ENCODE measurements at places on chromosomes 2 and 18. TPM values are rescaled to one million over a fixed set of nuclear protein-coding genes. Genes with fewer than 3 reads are reported as not detected.

Gene DLX2
- not detected for total RNA-seq

Gene CD226
- 113 TPM for total RNA-seq

Gene TMEM200C
- total RNA-seq: not detected

Gene SCN3A
- not detected for total RNA-seq

Gene FAM110C
- 0.22 TPM for total RNA-seq

Gene NCKAP5
- not detected for total RNA-seq

Gene CTAGE1
- total RNA-seq: not detected

DNA sequence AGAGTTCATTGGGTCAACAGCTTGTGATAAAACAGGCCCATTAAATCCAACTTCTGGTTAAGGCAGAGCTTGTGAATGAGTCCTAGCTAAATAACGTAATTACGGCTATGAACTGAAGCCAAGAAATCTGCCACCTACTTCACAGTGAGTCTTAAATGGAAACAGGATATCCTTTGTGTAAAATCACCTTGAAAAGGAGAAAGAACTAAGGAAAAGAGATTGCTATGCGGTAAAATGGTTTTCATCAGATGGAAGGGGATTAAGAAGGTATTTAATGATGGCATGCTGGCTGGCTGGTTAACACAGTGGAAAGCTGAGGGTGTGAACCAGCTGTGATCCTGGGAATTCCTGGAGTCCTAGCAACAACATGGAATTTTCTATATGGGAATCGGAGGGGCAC is 156.6 kb downstream of the DOK6 start:
- DNase-seq: no peak

DNA sequence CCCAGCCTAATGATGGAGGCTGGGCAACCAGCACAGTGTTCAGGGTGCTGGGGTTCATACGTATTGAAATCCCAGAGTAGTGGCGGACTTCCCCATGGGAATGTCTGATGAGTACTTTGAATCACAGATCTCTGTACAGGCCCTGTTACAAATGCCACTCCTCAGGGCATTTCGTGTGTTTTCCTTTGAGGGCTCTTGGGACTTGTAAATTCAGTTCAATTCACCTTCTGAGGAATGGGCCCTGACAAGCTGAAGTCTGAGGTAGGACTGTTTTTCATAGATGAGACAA is 288 bp upstream of the RDH14 start:
- DNase-seq: no peak

- no peak for DNase-seq
Observed at GRCh38 chr2:172340394-172340793, 87.0 kb upstream of the ITGA6 start.

DNA sequence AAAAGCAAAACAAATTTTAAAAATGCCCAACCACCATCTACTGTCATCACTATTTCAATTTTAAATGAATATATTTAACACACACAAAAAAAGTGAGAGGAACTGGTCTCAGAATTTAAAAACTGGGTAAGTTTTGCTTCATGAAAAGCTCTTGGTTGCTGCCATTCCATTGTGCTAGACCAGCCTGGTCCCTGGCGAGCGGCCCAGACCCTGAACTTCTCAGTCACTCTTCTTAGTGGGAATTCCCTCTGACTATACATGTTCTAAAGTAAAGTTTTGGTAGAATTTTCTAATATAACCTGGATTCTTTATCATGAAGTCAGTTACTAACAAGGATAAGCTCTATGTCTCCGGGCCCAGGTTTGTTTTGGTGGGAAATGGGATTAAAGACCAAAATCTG is 34.8 kb upstream of the TMEM177 start:
- no peak for DNase-seq

GRCh38 chr2:27890924-27891672 is 569 bp downstream of the BABAM2 start:
- DNase-seq: peak; percentile 93

GRCh38 chr2:145909766-145910165 is 1389.8 kb upstream of the ZEB2 start:
- no peak for DNase-seq

- no peak for DNase-seq
Observed at GRCh38 chr18:79794846-79795245, 2.9 kb upstream of the KCNG2 start.

- DNase-seq: peak; percentile 11
Observed at GRCh38 chr2:121897335-121897970, 142.0 kb downstream of the TSN start.

- DNase-seq: no peak
Observed at GRCh38 chr2:233285921-233286320, 21.7 kb upstream of the SAG start.

DNA sequence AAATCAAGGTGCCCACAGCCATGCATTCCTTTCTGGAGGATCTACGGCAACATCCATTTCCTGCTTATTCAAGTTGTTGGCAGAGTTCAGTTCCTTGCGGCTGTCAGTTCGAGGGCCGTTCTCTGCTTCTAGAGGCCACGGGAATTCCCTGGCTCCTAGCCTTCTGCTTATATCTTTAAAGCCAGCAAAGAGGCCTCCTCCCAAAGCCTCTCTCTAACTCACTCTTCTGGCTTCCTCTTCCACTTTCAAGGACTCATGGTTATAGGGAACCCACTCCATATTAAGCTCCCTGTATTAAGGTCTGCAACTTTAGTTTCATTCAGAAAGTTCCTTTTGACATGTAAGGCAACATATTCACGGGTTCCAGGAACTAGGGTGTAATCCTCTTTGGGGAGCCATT is 150.1 kb upstream of the RMP24 start:
- DNase-seq: no peak

- DNase-seq: no peak
Observed at GRCh38 chr18:50460716-50461115, 85.9 kb downstream of the SKA1 start.

GRCh38 chr2:207833251-207833751 is 63.6 kb upstream of the FZD5 start:
- DNase-seq: no peak

- no peak for DNase-seq
Observed at GRCh38 chr2:64604155-64604554, 49.6 kb downstream of the SERTAD2 start.

- DNase-seq: no peak
Observed at GRCh38 chr18:50186385-50186784, 8.6 kb downstream of the MYO5B start.

DNA sequence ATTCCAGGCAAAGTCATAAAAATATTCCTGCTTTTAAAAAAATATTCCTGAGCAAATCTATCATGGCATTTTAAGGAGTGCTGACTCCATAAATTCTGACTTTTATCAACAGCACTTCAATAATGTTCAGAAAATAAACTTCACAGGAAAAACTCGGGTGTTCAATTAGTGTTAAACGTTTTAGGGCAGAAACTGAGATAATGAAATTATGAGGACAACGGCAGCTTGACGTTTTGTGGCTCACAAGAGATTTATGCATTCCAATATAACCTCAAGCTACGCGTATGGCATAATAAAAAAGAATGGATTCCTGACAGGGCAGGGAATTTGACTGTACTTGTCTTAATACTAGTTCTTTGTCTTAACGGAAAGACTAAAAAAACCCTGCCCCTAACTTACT is 133.2 kb downstream of the ICOS start:
- no peak for DNase-seq

DNA sequence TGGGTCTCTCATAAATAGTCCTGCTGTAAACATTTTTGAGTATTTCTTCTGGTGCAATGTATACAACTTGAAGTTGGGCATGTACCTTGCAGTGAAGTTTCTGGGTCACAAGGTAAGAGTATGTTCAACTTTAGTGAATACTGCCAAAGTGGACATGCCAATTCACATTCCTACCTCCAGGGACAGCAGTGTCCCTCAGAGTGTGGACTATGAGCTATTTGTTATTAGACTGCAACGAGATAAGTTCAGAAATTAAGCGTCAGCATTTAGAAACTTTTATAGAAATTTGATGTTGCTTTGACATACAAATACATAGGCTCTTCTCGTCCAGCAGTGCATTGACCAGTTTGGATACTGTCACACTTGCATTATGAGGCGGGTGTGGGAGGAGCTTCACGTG is 7.2 kb upstream of the ACKR3 start:
- no peak for DNase-seq

DNA sequence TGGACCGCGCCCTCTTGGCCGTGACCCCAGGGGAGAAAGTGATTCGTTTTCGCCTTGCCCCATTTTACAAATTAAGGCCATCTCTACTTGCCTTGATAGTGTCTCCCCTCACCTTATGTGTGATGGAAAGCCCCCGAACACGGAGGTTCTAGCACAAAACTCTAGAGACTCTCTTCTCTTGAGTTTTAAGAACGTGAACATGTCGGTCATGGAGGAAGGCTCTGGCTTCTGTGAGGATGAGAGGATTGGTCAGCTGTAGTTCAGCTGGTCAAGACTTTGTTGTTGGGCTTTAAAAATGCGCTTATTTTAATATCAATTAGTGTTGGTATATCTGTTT is 828 bp downstream of the DYNC1I2 start:
- DNase-seq: no peak

DNA sequence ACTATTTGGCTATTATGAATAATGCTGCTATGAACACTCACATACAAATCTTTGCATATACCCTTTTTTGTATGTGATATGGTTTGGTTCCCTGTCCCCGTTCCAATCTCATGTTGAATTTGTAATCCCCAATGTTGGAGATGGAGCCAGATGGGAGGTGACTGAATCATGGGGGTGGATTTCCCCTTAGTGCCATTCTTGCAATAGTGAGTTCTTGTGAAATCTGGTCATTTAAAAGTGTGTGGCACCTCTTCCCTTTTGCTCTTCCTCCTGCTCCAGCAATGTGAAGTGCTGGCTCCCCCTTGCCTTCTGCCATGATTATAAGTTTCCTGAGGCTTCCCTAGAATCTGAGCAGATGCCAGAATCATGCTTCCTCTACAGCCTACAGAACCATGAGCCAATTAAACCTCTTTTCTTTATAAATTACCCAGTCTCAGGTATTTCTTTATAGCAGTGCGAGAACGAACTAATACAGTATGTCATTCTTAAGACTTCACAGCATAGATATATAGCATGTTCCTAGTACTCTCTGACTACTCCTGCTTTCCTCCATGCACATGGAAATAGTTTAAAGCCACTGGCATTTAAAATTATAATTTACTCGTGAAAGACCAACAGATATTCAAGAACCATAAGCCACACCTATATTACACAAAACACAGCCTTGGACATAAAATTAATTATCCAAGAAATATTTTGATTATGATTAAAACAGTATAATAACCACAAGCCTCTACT is 75.2 kb downstream of the COBLL1 start:
- DNase-seq: no peak

DNA sequence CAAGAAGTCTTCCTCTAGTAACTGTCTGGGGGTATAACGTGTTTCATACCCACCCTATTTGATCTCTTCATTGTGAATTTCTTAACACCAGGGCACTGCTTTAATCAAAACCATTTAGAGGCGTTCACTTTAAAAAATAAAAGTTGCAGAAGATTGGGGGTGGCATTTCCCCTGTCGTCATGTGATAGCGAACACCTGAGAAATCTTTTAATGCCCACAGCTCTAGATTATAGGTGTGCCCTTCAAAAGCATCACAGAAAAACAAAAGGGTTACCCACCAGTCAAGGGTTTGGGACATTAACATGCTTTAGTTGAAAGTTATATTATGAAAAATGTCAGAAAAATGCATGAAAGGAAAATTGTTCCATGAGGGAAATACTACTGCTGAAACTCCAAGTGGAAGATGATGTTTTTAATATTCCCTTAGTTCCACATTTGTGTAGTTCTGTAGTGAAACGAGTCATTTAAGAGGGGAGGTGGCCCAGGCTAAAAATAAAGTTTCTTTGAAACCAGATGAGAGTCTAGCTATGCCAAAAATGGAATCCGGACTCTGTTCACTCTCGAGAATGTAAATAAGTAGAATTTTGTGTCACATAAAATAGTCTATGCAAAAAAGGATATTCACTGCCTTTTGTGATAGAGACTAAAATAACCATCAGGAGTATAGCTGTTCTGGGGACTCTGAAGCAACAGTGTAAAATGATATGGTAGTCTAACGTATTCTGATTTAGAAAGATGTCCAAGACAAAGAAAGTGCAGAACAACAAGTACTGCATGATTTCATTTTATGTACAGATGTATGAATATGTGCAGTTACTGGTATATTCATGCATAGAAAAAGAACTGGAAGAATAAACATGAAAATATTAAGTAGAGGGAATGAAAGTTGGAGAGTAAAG is 95.3 kb downstream of the TMEM247 start:
- DNase-seq: no peak

DNA sequence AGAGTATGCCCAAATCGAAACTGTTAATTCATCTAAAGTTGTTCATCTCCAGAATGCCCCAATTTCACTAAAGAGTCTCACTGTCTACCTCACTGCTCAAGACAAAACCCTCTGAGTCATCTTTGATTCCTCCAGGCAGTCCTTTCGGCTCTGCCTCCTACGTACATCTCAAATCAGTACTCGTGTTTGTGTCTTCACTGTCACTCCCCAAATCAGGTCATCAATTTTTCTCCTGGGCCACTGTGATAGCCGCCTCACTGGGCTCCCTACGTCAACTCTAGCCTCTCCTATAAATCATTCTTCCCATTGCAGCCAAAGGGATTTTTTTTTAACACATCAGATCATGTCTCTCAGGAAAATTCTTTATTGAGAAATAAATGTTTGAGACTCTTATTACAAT is 42.1 kb upstream of the TTC39C start:
- no peak for DNase-seq

DNA sequence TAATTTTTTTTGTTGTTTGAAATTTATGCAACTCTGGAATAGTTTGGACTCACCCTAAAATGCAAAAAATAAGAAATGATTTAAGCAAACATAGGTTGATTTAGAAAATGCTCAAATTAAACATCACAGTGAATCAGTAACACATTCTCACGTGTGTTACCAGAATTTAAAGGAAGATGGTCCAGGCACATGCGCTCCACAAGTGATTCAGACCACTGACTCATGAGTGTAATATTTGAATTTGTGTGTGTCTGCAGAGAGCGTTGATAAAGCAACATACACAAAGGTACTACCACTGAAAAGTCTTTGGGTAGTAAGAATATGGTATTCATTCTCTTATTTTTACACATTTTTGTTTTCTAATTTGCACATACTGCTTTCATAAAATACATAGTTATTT is 7.9 kb downstream of the SS18 start:
- DNase-seq: no peak

DNA sequence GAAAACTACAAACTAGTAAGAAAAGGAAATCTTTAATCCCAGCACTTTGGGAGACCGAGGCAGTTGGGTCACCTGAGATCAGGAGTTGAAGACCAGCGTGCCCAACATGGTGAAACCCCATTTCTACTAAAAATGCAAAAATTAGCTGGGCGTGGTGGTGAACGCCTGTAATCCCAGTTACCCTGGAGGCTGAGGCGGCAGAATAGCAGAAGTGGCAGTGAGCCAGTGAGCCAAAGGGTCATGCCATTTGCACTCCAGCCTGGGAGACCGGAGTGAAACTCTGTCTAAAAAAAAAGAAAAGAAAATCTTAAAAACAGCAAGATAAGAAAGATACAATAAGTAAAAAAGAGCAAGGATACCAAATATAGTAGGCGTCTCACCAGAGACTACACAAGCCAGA is 502.9 kb upstream of the ID2 start:
- no peak for DNase-seq

DNA sequence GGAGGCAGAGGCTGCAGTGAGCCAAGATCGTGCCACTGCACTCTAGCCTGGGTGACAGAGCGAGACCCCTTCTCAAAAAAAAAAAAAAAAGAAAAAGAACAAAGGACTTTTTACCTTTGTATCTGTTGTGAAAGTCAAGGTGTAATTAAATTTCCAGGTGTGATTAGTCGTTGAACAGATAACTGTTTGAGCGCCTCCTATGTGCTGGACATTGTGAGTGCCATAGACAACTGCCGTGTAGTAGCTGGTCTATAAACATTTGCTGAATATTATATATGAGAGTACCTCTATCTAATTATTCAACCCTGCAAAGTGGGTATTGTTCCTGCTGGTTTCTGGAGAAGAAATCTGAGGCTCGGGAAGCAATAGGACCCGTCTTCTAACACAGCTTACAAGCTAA is 71.8 kb downstream of the ASAP2 start:
- DNase-seq: no peak

All from activated CD4-positive, alpha-beta T cell treated with anti-CD3 and anti-CD28 coated beads, Interleukin-2, amount 10 ng/mL, durations not matched to agents 7 days and 5 days (primary cell).